ENCODE measurements at places on chromosomes 12 and 14.
A peak's percentile ranks its signal among the peaks of the same experiment; 100 is the strongest.

GRCh38 chr12:71125515-71125914, 32.3 kb downstream of the TSPAN8 start:
- DNase-seq: no peak

DNA sequence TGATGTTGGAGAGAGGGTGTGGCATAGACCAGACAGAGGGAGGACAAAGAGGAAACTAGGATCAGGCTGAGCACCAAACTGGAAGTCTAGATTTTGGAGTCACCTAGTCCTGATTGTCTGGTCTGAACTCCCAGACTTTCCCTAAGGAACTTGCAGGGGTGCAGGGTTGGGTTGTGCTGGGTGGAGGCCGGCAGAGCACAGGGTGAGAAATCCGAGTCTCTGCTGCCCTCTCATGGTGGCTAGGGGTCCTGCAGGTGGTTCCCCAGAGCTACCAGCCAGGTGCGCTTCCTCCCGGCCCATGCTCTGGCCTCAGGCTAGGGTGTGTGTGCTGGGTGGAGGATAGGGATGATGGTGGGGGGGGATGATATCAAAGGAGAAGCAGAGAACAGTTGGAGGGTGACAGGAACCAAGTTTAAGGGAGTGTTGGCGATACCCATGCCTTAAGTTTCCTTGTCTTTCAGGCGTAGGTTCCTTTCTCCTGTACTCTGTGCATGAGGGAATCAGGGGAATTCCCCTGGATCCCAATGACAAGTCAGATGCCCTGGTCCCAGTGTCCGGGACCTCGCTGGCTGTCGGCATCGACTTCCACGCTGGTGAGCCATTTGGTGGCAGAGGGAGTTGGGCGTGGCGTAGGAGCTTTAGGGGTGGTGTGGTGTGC, 33.5 kb upstream of the NXPH4 start:
- peak; percentile 93 for DNase-seq

- DNase-seq: no peak
These were observed 102.1 kb downstream of the MYRFL start for GRCh38 chr12:69927164-69927563.

DNA sequence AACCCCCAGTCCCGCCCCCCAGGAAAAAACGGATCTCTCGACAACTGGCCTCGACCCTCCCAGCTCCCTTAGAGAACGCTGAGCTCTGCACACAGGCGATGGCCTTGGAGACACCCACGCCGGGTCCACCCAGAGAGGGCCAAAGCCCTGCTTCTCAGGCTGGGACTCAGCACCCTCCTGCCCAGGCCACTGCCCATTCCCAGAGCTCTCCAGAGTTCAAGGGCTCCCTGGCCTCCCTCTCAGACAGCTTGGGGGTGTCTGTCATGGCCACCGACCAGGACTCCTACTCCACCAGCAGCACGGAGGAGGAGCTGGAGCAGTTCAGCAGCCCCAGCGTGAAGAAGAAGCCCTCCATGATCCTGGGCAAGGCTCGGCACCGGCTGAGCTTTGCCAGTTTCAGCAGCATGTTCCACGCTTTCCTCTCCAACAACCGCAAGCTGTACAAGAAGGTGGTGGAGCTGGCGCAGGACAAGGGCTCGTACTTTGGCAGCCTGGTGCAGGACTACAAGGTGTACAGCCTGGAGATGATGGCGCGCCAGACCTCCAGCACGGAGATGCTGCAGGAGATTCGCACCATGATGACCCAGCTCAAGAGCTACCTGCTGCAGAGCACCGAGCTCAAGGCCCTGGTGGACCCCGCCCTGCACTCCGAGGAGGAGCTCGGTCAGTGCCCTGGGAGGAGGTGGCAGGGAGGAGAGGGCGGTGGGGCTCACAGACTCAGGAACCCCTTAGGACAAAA, 95.8 kb downstream of the LGMN start:
- no peak for DNase-seq

DNA sequence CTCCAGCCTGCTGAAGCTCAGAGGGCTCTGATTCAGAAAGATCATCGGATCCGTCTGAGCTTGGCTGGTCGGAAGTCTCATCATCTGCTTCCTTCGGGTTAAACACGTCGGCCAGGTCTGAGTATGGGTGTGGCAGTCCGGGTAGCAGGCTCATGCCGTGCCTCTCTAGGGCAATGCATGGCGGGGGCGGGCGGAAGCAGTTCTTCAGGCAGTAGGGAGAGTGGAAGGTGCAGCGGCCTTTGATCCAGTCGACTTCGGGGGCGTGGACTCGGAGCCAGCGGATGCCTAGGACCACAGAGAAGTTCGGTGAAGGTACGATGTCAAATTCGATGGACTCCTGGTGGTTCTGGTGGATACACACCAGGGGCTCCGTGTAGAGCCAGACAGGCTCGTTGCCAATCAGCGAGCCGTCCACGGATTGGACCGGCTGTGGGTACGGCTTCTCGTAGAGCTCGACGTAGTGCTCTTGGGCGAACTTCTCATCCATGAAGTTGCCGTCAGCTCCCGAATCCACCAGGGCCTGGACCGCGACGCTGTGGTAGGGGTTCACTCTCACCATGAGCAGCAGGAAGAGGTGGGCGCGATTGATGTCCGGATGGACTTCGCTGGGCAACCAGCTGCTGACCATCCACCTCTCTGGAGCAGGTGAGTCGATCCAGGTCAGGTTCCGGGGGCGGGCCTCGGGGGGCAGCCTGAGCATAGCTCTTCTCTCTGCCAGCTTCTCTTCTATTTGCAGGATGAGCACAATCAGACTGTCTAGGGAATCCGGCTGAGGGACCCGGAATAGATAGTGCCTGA, 20.3 kb downstream of the RTL1 start:
- no peak for DNase-seq

GRCh38 chr12:106195621-106196027, 52.2 kb downstream of the CKAP4 start:
- DNase-seq: peak; percentile 34

DNA sequence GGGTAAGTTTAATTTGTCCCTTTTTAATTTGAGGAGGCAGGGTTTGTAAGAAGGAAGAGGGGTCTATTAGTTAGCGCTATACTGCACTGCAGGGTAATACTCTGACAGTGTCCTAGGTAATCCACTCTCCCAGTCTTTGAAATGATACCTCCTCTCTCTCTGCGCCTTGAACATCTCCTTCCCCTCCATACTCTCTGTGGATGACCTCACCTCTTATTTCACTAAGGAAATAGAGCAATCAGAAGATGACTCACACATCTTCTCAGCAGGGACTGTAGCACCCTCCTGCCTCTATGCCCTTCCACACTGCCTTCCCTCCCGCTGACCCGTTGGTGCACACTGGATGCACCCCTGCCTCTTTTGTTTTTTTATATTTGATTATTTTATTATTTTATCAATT, 94.2 kb downstream of the GRIP1 start:
- no peak for DNase-seq

- DNase-seq: no peak
These were observed 13.3 kb downstream of the SBNO1 start for GRCh38 chr12:123351349-123351748.

GRCh38 chr14:61754627-61755381, 7.4 kb upstream of the SNAPC1 start:
- peak; percentile 39 for DNase-seq

DNA sequence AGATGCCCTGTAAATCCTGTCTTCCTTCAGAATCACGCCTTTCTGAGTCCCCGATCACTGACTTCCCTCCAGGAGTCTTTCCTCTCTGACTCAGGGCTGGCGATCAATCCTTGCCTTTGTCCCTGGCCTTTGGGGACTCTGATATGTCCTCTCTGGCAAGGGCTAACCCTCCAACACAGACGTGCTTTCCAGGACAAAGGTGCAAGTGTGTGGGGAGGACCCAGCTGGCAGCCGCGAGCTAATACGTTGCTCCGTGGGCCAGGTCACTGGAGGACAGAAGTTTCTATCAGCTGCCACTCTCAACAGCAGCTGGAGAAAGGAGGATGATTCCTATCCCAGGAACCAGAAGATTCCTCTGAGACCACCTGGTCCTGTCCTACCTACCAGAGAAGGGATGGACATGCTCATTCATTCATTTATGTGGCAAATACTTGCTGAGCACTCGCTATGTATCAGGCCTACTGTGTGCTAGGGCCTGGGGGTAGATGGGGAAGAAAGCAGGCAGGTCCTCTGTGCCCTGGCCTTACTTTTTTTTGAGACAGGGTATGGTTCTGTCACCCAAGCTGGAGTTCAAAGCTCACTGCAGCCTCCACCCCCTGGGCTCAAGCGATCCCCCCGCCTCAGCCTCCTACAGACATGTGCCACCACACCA, 8.5 kb upstream of the SCARB1 start:
- DNase-seq: no peak

GRCh38 chr14:53947094-53947445, 9.6 kb downstream of the BMP4 start:
- no peak for DNase-seq

GRCh38 chr14:58054100-58054499, 97.9 kb downstream of the ARMH4 start:
- no peak for DNase-seq

DNA sequence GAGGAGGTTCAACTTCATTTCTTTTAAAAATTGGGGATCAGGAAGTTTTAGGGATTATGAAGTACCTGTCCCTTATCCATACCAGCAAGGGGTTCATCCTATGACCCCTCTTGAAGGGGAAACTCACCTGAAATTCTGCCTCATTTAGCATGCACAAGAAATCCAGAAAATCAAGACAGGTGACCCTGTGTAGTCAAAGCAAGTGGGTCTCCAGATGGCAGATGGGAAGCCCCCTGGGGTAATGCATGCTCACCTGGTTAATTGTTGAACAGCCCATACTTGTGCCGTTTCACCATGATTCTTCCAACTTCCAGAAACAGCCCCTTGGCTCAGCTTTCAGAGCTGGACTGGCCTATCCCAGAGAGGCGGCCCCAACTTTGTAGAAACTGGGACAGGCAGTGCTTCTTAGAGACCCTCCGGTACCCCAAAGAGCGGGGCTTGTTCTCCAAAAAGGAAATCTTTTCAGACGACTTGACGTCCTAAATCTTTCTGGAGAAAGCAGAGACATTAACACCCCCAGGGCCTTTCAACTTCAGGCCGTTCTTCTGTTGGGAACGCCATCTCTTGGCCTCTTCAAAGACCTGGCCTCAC, 66.3 kb upstream of the ESRRB start:
- DNase-seq: no peak

GRCh38 chr12:27013611-27014084, 536 bp downstream of the TM7SF3 start:
- DNase-seq: peak; percentile 31

- DNase-seq: no peak
These were observed 314.8 kb downstream of the SNAPC1 start for GRCh38 chr14:62076825-62077605.

DNA sequence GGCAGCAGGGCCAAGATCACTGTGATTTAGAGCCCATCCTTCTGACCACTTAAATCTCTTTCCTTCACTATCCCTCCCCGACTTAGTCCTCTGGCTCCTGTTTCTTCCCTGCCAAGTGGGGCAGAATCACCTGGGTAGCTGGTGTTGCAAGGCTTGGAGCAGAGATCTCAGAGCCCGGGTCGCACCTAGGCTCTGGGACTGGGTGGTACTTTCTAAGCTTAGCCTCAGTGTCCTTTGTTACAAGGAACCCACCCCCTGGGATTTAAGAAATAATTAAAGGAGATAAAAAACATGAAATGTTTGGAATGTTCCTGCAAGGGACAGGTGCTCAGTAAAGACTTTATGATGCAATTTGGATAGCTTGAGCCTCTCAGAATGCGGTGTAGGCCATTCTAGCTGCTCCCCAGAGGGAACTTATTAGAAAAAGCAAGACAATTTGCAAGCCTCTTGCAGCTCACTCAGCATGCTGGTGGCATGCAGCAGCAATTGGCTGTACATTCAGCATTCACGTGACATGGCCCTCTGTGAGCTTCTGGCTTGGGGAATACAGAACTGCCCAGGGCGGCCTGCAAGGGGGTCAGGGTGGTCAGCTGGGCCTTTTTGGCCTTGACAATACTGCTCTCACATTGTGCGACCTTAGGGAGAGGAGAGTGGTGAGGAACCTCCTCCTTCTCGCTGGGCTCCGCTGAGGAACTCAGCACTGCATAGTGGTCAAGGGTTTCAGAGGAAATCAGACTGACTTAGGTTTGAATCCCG, 16.8 kb downstream of the C14orf132 start:
- DNase-seq: no peak

- no peak for DNase-seq
These were observed 97.0 kb downstream of the PHETA1 start for GRCh38 chr12:111271674-111272418.

DNA sequence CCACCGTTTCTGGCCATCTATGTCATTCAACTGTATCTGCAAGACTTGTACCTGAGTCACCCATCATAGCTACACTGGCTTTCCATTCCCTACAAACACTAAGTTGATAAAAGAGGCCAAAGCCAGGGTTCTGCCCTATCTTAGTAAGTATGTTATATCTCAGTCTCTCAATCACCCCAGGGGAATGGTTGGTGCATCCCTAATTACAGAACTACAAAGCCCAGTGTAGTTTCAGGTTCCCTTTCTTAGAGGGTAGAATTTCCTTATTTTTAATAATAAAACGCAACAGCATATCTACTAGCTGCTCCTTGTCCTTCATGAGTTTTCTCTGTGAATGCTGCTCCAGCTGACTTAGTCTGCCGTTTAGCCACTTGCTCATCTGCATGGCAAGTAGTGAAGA, 57.6 kb downstream of the ST8SIA1 start:
- DNase-seq: no peak

GRCh38 chr14:76501156-76501720, 125.3 kb downstream of the ESRRB start:
- DNase-seq: no peak

DNA sequence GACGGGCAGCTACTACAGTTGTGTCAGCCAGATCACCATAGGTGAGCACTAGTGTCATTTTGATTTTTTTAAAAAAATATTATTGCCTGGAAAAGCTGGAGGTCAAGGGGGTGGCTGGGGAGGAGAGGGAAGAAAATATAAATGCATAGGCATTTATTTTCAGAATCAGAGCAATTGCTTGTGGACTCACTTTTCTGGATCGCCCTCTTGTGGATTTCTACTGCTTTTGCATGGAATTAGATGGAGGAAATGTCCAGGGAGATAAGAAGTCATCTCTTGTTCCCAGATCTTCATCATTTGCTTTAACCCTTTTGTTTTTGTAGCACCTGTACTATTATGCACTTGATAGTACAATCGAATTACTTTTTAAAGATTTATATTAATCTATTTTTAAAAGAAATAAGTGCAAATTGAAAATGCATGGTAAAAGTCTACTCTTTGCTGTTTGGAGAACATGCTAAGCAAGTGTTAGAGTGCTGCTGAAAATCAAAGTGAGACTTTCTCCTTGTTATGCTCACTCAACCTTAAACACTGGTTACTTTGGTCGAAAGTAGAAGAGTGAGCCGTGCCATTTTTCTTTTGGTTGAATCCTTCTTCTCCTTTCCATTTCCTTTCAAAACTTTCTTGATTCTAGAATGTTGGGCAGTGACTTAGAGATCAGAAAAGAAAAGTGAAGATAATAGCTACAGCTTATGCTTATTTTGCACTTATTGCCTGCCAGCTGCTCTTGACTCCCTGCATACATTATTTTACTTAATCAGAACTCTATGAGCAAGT, 60.6 kb upstream of the ANO4 start:
- DNase-seq: peak; percentile 33

- peak; percentile 43 for DNase-seq
These were observed 29.0 kb upstream of the LUM start for GRCh38 chr12:91140026-91140931.

GRCh38 chr12:24854908-24855307, 94.0 kb downstream of the BCAT1 start:
- no peak for DNase-seq

- DNase-seq: no peak
These were observed 14.7 kb downstream of the MMAB start for GRCh38 chr12:109558374-109559199.

GRCh38 chr12:125133616-125134015, 68.4 kb downstream of the AACS start:
- no peak for DNase-seq

Measured in AG08396 (cell line).